ENCODE measurements at places on chromosomes 4 and X.
A peak's percentile ranks its signal among the peaks of the same experiment; 100 is the strongest.

- no peak for DNase-seq
Observed at GRCh38 chr4:6811165-6811564, 28.6 kb downstream of the KIAA0232 start.

- DNase-seq, result no peak
Observed at GRCh38 chrX:151604931-151605330, 41.5 kb downstream of the PASD1 start.

DNA sequence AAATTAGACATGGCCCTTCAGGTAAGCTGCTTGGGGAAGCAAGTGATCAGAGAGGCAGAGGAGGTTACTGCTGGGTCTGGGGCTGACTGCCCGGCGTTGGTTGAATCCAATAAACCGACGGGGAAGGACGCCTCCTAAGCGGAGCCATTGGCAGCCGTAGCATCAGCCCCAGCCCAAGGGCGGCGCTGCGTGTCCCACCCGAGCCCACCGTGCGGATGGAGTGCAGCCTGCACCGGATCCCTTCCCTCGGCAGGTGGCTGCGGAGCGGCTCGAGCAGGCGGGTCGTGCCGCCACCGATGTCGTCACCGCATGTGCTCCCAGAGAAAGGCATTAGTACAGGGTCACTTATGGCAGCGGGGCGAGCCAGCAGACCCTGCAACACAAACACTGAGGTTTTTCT, 82.1 kb downstream of the ALPK1 start:
- no peak for DNase-seq

DNA sequence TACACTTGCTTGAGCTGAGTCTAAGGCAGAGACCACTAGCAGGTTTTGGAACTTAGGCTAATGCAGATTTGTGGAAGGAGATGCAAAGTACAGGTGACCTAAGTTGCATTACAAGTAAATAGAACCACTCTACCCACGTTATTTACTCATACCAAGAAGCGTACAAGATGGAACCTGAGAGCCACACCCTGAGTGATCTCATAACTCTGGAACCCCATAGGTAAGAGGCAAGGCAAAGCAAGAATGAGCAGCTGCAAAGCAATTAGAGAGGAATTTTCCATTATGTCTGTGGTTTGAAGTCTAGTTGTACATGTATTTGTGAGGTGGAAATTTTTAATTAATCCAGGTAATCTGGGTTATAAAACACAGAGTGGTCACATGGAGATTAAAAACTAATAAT, 55.4 kb downstream of the CC2D2A start:
- DNase-seq, result no peak

- DNase-seq, result peak; percentile 0
Observed at GRCh38 chrX:130108647-130109428, 1.5 kb downstream of the ELF4 start.

GRCh38 chr4:54513204-54513603, 144.6 kb upstream of the KIT start:
- DNase-seq, result peak; percentile 84

DNA sequence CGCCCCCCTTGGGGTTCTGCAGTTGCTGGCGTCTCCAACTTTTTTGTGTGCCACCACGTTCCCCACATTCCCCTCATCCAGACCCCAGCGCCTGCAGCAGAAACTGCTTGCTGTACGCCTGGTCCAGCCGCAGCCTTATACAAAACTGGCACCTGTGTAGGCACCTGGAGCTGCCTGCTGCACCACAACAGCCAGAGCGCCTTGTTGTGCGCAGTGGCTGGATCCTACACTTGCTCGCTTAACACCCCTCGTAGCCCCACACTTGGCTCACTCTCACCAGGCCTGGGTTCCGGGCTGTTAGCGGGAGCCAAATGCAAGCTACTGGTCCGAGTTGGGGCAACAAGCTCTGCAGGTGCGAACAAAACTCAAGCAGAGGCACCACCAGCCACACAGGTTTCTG, 136.8 kb downstream of the TECRL start:
- no peak for DNase-seq

DNA sequence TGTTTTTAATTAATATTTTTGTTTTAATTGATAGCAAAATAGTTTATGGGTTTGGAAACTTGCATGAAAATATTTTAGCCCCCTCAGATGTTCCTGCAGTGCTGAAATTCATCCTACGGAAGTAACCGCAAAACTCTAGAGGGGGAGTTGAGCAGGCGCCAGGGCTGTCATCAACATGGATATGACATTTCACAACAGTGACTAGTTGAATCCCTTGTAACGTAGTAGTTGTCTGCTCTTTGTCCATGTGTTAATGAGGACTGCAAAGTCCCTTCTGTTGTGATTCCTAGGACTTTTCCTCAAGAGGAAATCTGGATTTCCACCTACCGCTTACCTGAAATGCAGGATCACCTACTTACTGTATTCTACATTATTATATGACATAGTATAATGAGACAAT, 40.4 kb downstream of the MAP7D3 start:
- DNase-seq, result peak; percentile 37

DNA sequence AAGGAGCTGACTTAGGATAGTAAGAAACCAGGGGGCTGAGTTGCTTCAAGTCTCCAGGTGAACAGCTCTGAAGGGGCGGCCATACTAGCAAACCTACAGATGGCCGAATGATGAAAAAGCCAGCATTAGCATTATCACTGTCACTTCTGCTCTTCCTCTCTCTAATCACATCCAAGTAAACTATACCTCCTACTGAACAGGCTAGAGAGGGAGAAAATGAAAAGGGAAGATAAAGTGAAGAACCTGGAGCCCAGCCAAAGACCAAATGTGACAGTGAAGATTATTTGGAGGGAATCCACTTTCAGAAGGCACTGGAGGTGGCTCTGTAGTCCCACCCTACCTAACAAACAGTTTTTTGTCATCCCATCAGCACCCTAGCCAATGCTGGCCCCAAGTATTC, 50.4 kb upstream of the PRPS1 start:
- DNase-seq, result no peak

DNA sequence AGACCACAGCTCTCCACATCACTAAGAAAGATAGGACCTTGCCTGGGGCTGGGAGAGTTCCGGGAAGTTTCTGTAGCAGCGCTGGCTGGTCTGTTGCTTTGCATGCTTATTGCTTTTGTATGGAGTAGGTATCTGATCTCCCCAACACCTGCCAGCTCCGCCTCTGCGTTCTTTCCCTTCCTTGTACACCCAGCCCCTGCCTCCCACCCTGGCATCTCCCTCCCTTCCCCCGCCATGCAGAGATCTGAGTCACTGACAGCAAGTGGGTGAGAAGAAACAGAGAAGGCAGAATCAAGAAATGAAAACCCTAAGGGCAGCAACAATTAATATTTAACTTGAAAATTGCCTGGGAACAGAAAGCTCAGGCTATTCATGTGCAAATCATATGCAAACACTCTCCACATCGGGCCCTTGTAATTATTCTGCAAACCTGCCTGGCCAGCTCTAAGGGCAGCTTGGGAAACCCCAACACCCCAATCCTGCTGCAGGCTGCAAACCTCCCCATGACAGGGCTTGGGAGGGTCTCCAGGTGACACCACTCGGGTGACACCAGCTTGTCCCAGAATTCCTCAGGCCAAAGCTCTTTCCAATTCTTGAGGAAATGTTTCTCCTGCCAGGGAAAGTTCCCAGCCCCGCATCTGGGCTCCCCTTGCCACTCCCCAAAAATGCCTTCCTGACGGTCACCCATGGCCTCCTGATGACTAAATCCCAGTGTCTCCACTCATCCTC, 257.2 kb downstream of the FBXW7 start:
- no peak for DNase-seq

- DNase-seq, result peak; percentile 19
Observed at GRCh38 chr4:47383829-47384427, 79.6 kb downstream of the COMMD8 start.

DNA sequence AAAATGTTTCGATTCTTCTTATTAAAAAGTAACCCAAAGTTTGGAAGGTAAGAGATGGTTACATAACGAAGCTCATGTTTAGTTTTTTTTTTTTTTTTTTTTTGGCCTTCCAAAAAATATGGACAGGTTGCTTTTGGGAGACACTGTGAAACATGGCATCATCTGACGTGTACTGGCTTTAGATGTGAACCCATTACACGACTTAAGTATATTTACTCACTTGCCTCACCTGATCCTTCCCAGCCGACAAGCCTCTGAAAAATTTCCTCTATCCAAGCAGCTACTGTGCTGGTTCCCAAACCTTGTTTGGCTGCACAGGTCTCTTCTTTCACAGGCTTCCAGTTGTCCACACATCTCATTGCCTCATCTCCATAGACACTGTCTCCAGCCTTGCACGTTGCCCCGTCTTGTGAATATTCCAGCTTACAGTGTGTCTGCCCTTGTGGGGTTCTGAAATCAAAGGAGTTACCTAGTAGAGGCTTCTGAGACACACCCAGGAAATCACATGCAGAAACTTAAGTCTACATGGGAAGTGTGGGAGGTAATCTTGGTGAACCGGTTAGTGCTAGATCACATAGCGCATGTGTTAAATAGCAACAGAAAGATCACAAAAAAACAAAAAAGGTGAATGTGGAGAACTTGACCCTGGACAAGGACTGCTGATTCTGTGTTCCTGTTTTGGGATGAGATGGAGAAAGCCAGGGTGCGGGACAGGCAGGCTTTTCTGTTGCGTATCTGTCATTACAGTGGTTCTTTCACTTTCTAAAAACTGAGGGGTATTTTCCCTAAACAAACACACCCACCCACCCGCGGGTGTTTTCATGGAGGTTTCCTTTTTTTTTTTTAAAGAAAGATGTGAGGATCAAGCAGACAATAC, 328.6 kb downstream of the ARHGAP10 start:
- no peak for DNase-seq

DNA sequence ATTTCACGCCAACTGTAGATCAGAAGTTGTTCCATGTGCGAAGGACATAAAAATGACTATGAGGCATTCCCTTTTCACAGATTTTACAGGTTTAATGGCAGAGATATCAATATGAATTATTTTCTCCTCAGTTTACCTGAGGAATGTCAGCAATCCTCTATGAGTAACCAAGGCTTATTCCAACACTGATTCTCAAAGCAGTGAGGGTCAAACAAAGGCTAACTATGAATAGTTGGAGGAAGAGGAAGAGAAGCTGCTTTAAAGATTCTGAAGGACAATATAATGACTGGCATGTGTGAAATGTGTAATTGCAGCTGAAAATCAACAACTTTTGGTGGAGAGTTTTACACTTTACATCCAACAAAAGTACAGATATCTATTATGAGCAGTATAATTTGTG, 29.1 kb downstream of the NAF1 start:
- DNase-seq, result no peak

- no peak for DNase-seq
Observed at GRCh38 chrX:143757375-143757774, 36.8 kb upstream of the SPANXN2 start.

- no peak for DNase-seq
Observed at GRCh38 chrX:100381619-100382018, 28.5 kb downstream of the PCDH19 start.

DNA sequence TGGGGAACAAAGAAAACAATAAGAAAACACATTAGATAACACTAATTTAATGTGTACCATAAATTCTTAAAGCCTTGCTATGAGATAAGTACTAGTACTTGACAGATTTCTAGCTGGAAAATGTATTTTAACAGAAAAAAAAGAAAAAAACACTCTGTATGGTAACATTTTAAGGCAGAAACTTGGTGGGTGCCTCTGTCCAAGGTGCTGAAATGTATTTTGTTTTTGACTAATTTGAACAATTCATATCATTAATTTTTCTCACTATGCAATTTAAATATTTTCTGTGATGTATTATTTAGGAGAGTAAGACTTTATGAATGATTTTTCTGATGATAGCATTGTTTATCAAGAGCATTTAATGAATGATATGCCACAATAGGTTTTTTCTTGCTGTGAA, 107.5 kb downstream of the GABRG1 start:
- no peak for DNase-seq

DNA sequence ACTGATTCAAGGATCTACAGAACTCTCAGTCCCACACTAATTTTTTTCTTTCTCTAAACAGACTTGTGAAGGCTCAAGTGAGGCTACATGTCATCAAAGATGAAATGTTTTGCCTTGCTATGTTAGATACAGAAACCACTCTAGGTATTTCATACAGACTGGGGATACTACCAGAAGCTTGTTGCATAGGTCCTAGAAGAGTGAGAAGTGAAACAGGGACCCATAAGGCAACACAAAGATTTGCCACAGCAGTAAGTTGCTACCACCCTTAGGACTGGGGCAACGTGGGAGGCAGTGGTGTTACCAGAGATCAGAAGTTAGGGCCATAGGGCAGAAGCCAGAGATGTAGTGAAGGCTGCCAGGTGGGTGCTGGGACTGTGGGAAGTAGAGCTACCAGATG, 50.7 kb upstream of the MID1IP1 start:
- no peak for DNase-seq

- no peak for DNase-seq
Observed at GRCh38 chr4:78226279-78226678, 169.2 kb downstream of the FRAS1 start.

- DNase-seq, result no peak
Observed at GRCh38 chr4:73070074-73070390, 516 bp upstream of the COX18 start.

DNA sequence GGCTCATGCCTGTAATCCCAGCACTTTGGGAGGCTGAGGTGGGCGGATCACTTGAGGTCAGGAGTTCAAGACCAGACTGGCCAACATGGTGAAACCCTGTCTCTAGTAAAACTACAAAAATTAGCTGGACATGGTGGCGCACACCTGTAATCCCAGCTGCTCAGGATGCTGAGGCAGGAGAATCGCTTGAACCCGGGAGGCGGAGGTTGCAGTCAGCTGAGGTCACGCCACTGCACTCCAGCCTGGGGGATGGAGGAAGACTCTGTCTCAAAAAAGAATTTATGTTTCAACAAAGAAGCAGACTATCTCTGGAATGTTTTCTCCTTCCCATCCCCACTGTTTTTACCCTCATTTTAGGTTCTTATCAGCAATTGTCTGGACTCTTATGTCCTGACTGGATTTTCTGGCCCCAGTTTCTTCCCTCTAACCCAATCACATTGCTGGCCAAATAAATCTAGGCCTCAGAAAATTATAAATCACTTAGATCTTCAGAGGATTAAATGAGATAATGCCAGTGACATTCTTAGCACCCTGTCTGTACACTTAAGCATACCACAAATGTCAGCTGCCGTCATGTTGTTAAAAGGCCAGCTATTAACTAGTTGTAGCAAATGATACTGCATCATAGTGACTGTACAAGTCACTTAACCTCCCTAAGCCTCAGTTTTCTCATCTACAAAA, 44.9 kb upstream of the PRSS48 start:
- DNase-seq, result no peak

GRCh38 chrX:68498508-68499379, at the start of gene YIPF6:
YIPF6 (plus strand) TSS chrX:68499051; CDS start chrX:68499067, 16 bp downstream.
- peak; percentile 40 for DNase-seq

GRCh38 chr4:26611372-26611771, 27.5 kb downstream of the TBC1D19 start:
- no peak for DNase-seq

DNA sequence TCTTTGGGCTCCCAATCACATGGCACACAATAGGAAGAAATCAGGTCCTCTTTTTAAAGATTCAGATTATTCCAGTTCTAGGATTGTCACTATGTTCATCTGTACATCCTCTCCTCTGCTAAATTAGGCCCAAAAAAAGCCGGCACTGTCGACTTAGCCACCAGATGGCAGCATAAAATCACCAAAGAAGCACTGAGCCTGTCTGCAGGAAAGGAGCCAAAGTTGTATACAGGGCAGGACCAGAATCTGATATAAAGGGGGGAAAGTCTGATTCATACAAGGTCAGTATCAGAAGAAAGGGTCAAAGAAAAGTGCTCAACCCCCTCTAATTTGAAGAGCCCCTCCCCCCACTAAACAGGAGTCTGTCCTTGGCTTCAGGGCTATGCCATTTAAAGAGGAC, 292.5 kb downstream of the CHIC1 start:
- DNase-seq, result peak; percentile 37

All from skin of body (tissue), 3 donors.